ENCODE measurements at places on chromosomes 3 and 15. TPM values are rescaled to one million over a fixed set of nuclear protein-coding genes. Genes with fewer than 3 reads are reported as not detected.

DNA sequence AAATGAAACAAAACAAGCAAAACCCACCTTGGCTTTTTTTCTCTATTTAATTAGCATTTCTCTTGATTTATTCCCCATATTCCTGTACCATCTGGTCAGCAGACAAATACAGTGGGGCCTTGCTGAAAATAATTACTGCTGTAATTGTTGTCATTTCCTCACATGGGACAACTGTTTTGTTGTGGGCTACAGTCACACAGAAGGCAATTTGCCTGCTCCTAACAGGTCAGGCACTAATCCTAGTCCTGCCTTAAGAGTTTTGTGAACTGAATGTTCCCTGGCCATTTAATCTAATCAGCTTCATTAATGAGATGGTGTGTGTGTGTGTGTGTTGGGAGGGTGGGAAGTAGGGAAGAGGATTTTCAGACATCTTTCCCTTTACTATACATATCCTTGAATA is 11.6 kb downstream of the TRPC1 start:
- no peak overlapping the region for H3K4me3 ChIP-seq
- H3K36me3 ChIP-seq = no peaks in the 10 kb centered on the region
- peaks cover 2% of the 10 kb centered on the region for H3K27me3 ChIP-seq
- no peak for DNase-seq
- H3K4me1 ChIP-seq = peaks cover 3% of the 10 kb centered on the region

DNA sequence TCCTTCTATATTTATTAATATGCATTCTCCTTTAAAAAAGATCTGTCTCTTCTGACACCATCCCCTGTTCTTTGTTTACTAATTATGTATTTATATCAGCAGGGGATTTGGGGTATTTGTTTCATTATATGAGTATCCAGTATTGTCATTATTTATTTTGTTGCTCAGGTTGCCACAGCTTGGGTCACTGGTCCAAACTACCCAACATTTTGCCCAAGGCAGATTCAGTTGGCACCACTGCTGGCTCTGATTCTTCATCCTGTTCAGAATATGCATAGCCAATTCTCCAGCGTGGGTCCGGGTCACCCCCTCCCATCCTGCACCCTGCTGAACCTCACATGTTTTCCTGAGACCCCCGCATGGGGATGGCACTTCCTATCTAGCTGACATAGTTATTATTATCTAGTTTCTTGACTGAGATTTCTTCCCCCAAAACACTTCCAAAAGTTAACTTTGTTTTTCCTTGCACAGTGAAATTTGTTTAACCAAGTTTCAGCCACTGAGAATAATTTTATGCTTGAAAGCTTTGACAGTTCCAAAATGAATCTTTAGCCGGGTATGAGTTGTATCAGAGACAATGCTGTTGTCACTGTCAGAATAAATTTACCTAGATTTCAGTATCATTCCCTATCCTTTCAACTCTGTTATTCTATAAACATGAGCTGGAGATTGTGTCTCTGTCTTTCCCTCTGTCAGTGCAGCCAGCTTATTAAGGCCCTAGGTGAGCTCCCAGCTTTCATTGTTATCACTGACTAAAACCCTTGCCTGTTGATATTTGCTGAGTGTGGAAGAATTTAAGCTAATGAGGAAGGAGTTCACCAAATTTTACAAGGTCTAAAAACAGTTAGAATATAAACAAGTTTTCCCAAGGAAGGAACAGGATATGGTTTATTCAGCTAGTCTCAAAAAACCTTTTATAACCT is 70.3 kb downstream of the TGFBR2 start:
- peak overlapping the region; percentile 66 for H3K4me3 ChIP-seq
- peak overlapping the region; percentile 82 for H3K27ac ChIP-seq
- peaks cover 98% of the 10 kb centered on the region for H3K36me3 ChIP-seq
- H3K4me1 ChIP-seq = peaks cover 97% of the 10 kb centered on the region

GRCh38 chr3:78873641-78874040 is 894.2 kb downstream of the ROBO1 start:
- no peak overlapping the region for H3K4me3 ChIP-seq
- DNase-seq = no peak
- no peaks in the 10 kb centered on the region for H3K4me1 ChIP-seq
- no peaks in the 10 kb centered on the region for H3K36me3 ChIP-seq

GRCh38 chr3:161409069-161409468 is 37.8 kb upstream of the SPTSSB start:
- DNase-seq = peak; percentile 43
- H3K27me3 ChIP-seq = peaks cover 7% of the 10 kb centered on the region
- no peak overlapping the region for H3K4me3 ChIP-seq
- peaks cover 19% of the 10 kb centered on the region for H3K4me1 ChIP-seq

- no peaks in the 10 kb centered on the region for H3K36me3 ChIP-seq
- H3K4me3 ChIP-seq = no peak overlapping the region
- H3K27me3 ChIP-seq = peaks cover 10% of the 10 kb centered on the region
- no peaks in the 10 kb centered on the region for H3K4me1 ChIP-seq
Observed at GRCh38 chr3:139728414-139728813, 50.6 kb upstream of the NMNAT3 start.

DNA sequence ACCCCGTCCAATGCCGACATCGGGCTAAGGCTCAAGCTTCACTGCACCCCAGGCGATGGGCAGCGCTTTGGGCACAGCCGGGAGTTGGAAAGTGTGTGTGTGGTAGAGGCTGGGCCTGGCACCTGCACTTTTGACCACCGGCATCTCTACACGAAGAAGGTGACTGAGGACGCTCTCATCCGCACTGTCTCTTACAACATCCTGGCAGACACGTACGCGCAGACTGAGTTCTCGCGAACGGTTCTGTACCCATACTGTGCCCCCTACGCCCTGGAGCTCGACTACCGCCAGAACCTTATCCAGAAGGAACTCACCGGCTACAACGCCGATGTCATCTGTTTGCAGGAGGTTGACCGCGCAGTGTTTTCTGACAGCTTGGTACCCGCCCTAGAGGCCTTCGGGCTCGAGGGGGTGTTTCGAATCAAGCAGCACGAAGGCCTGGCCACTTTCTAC is 1.0 kb downstream of the PDE12 start:
- no peaks in the 10 kb centered on the region for H3K27me3 ChIP-seq
- H3K36me3 ChIP-seq = no peaks in the 10 kb centered on the region
- peak; percentile 38 for DNase-seq
- H3K27ac ChIP-seq = peak overlapping the region; percentile 99
- H3K4me3 ChIP-seq = peak overlapping the region; percentile 96

- DNase-seq = peak; percentile 43
- peaks cover 5% of the 10 kb centered on the region for H3K27me3 ChIP-seq
- H3K4me1 ChIP-seq = peaks cover 4% of the 10 kb centered on the region
- no peaks in the 10 kb centered on the region for H3K36me3 ChIP-seq
- no peak overlapping the region for H3K27ac ChIP-seq
Observed at GRCh38 chr3:23999012-23999641, 54.0 kb downstream of the NR1D2 start.

DNA sequence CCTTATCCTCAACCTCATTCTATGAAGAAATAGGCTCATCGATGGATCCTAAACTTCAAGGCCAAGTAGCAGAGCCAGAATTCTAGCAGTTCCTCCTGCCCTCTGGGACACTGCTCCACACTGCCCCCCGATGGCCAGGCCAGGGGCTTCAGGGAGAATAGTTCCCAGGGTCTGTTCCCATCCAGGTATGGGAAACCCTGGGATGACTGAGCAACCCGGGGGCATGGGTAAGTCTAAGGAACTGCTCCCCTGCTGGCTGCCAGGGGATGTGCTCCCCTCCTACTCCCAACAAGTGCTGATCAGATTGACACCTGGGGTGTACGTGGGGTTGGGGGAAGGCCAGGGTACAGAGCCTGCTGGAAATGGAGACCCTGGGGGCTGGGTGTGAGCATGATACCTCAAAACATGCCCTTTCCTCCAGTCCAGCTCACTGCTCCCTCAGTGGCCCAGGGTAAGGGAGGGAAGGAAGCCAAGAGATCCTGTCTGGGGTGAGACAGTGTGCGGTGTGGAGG is 7.6 kb downstream of the ULK3 start:
- H3K36me3 ChIP-seq = peaks cover 19% of the 10 kb centered on the region
- H3K27ac ChIP-seq = no peak overlapping the region
- no peaks in the 10 kb centered on the region for H3K27me3 ChIP-seq
- no peak overlapping the region for H3K4me3 ChIP-seq

DNA sequence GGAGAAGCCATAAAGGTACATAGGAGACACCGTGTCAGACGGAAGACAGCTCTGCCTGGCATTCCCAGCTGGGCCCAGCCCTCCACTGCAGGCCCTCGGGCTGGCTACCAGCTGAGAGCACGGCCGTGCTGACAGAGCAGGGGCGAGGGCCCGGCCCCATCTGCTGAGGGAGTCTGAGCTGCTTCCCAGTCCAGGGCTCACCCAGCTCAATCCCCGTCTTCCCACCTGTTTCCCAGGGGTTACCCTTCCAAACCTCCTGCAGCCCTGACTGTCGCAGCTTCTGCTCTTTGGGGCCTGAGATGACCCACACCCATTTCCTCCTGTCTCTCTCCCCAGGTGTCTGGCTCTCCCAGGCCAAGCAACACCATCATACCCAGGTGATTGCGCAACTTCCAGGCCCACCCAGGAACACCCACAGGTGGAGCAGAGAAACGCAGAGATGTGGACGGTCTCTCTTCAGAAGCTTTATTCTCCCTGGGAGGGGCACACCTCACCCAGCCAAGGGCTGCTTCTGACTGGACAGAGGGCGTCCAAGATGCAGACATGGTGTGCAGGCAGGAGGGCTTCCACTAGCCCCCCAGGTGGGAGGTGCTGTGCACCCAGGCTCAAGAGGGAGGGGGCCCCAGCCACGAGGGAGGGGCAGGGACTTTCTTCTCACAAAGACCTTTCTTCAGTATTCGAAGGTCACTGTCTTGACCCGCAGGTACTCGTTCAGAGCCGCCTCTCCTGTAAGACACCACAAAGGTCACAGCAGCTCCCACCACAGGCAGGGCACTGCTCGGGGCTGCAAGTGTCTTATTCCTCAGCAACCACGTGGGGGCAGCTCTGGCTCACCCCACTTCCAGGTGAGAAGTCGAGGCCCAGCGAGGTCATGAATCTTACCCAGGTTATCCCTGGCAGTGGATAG is 19.4 kb upstream of the SLC41A3 start:
- DNase-seq = no peak
- H3K4me1 ChIP-seq = no peaks in the 10 kb centered on the region
- H3K27me3 ChIP-seq = no peaks in the 10 kb centered on the region
- no peak overlapping the region for H3K4me3 ChIP-seq

- H3K36me3 ChIP-seq = no peaks in the 10 kb centered on the region
- no peak overlapping the region for H3K27ac ChIP-seq
- H3K27me3 ChIP-seq = peaks cover 50% of the 10 kb centered on the region
- H3K4me1 ChIP-seq = peaks cover 39% of the 10 kb centered on the region
Observed at GRCh38 chr3:184561913-184562877, 610 bp downstream of the EPHB3 start.

DNA sequence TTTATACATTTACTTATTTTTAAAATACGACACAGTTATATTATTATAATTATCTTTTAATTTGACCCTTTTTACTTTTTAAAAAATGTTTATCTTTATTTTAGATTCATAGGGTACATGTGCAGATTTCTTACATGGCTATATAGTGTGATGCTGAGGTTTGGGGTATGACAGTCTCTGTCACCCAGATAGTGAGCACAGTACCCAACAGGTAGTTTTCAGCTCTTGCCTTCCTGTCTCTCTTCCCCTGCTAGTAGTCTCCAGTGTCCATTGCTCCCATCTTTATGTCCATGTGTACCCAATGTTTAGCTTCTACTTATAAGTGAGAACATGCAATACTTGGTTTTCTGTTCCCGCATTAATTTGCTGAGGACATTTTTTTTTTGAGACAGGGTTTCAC is 21.8 kb upstream of the KCNMB2 start:
- peaks cover 20% of the 10 kb centered on the region for H3K27me3 ChIP-seq
- no peaks in the 10 kb centered on the region for H3K36me3 ChIP-seq
- no peak for DNase-seq
- H3K4me3 ChIP-seq = no peak overlapping the region
- H3K4me1 ChIP-seq = no peaks in the 10 kb centered on the region

DNA sequence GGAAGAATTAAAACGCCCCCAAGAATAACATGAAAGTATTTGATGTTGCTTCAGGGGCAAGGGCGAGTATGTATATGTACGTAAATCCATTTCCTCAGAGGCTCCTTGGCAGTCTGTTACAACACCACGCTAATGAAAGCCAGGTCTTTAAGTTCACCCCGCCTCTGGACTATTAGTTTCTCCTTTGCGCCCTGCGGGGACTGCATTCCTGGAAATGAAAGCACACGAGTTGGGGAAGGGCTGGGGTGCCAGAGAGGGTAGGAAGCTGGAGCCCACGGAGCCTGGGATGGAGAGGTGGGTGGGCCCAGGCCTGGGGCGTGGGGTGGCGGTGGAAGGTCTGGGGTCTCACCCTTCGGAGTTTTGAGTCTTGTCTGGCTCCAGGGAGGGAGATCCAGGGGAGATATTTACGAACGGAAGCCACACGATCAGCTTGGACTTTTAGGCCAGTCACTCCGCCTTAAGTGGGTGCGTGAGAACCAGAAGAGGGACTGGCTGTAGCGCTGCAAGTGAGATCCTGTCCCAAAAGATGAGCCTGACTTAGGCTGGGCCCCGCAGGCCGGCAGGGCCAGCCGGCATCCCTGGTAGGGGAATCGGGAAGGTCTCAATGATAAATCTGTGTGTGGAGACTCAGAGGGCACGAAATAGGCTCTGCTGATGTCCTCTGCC is 1.6 kb upstream of the PLCL2 start:
- no peaks in the 10 kb centered on the region for H3K36me3 ChIP-seq
- H3K27ac ChIP-seq = peak overlapping the region; percentile 82
- peak overlapping the region; percentile 90 for H3K4me3 ChIP-seq
- peaks cover 28% of the 10 kb centered on the region for H3K4me1 ChIP-seq
- H3K27me3 ChIP-seq = no peaks in the 10 kb centered on the region

DNA sequence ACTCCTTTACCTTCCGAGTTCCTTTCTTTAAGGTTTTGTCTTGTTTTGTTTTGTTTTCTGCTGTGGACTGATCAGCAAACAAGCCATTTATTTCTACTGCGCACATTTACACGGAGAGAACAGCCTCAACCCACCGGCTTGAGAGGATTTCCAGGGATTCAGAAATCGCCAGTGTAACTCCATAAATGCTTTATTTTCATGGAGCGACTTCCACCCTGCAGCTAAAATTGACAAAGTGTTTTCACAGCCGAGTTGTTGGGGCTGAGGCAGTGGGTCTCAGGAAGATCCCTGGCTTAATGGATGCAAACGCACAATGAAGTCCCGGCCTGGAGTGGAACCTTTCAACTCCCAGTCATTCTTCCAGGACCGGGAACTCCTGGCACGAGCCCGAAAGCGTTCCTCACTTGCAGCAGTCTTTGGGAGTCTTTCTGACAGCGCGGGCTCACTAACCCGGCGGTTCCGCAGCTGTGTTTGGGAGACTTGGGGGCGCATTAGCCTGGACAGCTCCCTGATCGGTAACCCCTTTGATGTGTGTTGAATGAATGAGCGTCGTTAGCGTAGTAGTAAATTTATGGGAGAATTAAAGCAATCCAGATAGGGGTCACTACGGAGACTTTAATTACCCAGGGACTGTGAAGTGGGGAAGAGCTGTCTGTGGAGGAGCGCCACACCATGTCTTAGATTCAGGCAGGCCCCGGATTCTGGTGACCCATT is 785 bp upstream of the MYRIP start:
- no peak for DNase-seq
- peak overlapping the region; percentile 58 for H3K4me3 ChIP-seq
- H3K4me1 ChIP-seq = peaks cover 16% of the 10 kb centered on the region
- no peak overlapping the region for H3K27ac ChIP-seq
- no peaks in the 10 kb centered on the region for H3K36me3 ChIP-seq

GRCh38 chr15:25335279-25335678 is 103.5 kb downstream of the UBE3A start:
- no peaks in the 10 kb centered on the region for H3K27me3 ChIP-seq
- no peak overlapping the region for H3K4me3 ChIP-seq
- H3K4me1 ChIP-seq = no peaks in the 10 kb centered on the region

The CHRNA5 gene
- 1.3 TPM for total RNA-seq

The LRTM1 gene
- not detected for total RNA-seq

The TP63 gene
- total RNA-seq = not detected

The KLHL40 gene
- not detected for total RNA-seq

The GRK7 gene
- 0.42 TPM for total RNA-seq

The GOLGA8R gene
- total RNA-seq = 5.8 TPM

Data from naive thymus-derived CD8-positive, alpha-beta T cell (primary cell).